Muscle of leg (tissue), 16 donors: ENCODE measurements at places on chromosomes 2 and 18. TPM values are rescaled to one million over a fixed set of nuclear protein-coding genes. Genes with fewer than 3 reads are reported as not detected.

The IL1RL1 gene
- total RNA-seq: 0.31 TPM

The LHCGR gene
- 0.44 TPM for total RNA-seq

DNA sequence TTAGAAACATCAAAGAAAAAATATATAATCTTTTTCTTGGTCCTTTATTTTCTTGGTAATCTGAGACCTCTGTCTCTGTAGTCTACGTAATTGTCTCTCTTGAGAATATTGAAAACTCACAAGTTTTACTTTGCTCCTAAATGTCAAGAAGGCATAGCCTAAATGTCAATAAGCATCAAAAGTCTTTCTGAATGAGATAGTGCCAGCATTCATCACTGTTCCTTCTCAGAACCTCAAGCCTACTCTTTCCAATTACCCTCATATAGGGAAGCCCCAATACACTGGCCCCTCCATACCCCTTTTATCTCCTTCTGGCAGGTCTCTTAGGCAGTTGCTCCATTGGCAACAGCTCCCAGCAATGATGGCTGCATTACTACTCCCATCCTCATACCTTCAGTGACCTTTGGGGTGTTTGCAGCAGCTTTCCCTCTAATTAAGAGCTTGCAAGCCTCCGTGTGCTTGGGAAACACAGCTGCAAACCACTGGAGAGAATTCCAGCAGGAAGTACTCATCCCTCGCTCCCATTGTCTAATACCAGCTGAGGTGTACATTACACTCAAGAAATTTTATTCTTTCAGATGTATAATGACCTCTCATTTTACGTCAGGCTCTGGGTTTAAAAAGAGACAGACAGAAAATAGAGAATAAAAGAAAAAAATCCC, 95.8 kb downstream of the KYNU start:
- peak; percentile 9 for DNase-seq
- no peak overlapping the region for H3K27ac ChIP-seq
- H3K36me3 ChIP-seq: no peaks in the 10 kb centered on the region

DNA sequence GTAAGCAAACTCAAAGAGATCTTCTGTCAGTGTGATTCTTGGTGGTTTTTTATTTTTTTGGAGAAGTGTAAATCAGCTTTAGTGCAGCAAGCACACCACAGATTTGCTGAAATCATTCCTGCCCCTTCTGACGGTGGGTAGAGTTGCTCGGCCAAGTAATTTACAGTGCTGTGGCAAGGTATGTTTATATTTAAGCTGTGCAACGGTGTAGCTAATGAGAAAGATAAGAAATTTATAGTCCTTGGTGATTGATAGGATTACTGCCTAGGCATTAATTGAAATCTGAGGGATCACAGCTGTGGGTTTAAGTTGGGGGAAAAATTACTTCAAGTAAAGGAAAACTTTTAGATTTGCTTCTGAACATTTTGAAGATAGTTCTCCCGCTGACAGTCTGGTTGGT, 286.6 kb downstream of the AGAP1 start:
- no peaks in the 10 kb centered on the region for H3K4me1 ChIP-seq
- H3K4me3 ChIP-seq: no peak overlapping the region
- no peak overlapping the region for H3K27ac ChIP-seq
- H3K36me3 ChIP-seq: peaks cover 21% of the 10 kb centered on the region
- no peak for DNase-seq
- no peaks in the 10 kb centered on the region for H3K27me3 ChIP-seq

GRCh38 chr2:180222644-180223043, 215.5 kb upstream of the CWC22 start:
- no peak overlapping the region for H3K4me3 ChIP-seq
- no peak overlapping the region for H3K27ac ChIP-seq
- DNase-seq: peak; percentile 77
- H3K36me3 ChIP-seq: no peaks in the 10 kb centered on the region
- H3K27me3 ChIP-seq: no peaks in the 10 kb centered on the region
- H3K4me1 ChIP-seq: no peaks in the 10 kb centered on the region

GRCh38 chr2:176742271-176742670, 470.3 kb upstream of the HNRNPA3 start:
- no peak overlapping the region for H3K27ac ChIP-seq
- H3K36me3 ChIP-seq: no peaks in the 10 kb centered on the region
- DNase-seq: no peak
- no peak overlapping the region for H3K4me3 ChIP-seq
- H3K4me1 ChIP-seq: no peaks in the 10 kb centered on the region
- H3K27me3 ChIP-seq: no peaks in the 10 kb centered on the region

- H3K4me1 ChIP-seq: peaks cover 9% of the 10 kb centered on the region
- no peak overlapping the region for H3K27ac ChIP-seq
- no peaks in the 10 kb centered on the region for H3K27me3 ChIP-seq
- H3K4me3 ChIP-seq: no peak overlapping the region
- DNase-seq: no peak
- peaks cover 11% of the 10 kb centered on the region for H3K36me3 ChIP-seq
Observed at GRCh38 chr18:45059695-45060094, 379.0 kb downstream of the SETBP1 start.

GRCh38 chr2:181152226-181152625, 171.8 kb downstream of the UBE2E3 start:
- no peak overlapping the region for H3K27ac ChIP-seq
- H3K4me1 ChIP-seq: no peaks in the 10 kb centered on the region
- no peaks in the 10 kb centered on the region for H3K36me3 ChIP-seq
- no peak overlapping the region for H3K4me3 ChIP-seq
- no peaks in the 10 kb centered on the region for H3K27me3 ChIP-seq

GRCh38 chr2:109468893-109469292, 144.9 kb downstream of the SEPTIN10 start:
- H3K27ac ChIP-seq: no peak overlapping the region
- H3K36me3 ChIP-seq: no peaks in the 10 kb centered on the region
- peaks cover 49% of the 10 kb centered on the region for H3K4me1 ChIP-seq
- no peak overlapping the region for H3K4me3 ChIP-seq

DNA sequence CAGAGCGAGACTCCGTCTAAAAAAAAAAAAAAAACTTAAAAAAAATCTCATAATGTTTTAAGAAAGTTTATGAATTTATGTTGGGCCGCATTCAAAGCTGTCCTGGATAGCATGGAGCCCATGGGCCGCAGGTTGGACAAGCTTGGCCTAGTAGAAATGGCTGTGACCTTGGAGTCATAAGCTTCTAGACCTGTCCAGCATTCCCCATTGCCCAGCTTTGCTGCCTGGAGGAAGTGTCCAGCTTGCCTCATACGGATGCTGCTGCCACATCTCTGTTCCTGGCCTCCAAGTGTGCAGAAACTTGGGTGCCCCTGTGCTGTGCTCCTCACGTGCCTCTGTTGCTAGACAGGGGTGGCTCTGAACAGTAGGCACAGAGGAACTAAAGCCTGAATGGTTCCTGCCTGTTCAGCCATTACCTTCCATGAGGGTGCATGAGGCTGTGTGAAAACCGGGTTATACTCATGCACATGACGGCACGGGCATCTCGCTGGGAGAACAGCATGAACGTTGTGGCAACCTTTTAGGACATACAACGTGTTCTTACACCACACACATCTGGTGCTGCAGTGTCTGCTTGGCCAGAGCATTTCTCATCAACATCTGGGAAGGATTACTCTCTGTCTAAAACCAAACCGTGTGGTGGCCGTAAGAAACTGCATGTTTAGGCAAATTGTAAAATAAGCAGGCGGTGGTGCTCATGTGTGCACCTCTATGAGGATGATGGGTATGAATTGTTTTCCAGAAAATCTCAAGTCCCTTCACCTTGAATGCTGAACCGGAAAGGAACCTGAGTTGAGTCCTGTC, 38.2 kb downstream of the FHOD3 start:
- H3K4me1 ChIP-seq: peaks cover 11% of the 10 kb centered on the region
- no peak overlapping the region for H3K27ac ChIP-seq
- H3K27me3 ChIP-seq: no peaks in the 10 kb centered on the region
